ENCODE measurements at places on chromosomes 7 and 10.

GRCh38 chr10:488081-488932, 201.2 kb downstream of the DIP2C start:
- no peak for DNase-seq

DNA sequence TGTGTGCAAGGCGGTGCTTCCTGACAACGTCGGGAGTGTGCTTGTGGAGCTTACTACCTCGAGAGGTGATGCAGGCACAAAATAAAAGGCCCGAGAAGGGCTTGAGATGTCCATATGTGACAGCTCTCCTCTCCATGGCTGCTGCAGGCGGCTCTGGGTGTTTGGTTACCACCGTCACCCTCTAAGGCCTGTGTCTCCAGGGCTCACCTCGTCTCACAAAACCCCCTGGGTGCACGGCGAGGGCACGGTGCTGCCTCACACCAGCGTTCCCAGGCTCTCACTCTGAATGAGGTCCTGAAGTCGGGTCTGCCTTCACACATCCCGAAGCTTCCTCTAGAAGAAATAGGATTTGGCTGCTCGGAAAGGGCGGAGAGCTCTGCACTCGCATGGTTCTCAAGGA, 32.9 kb downstream of the PROSER2 start:
- DNase-seq: no peak

DNA sequence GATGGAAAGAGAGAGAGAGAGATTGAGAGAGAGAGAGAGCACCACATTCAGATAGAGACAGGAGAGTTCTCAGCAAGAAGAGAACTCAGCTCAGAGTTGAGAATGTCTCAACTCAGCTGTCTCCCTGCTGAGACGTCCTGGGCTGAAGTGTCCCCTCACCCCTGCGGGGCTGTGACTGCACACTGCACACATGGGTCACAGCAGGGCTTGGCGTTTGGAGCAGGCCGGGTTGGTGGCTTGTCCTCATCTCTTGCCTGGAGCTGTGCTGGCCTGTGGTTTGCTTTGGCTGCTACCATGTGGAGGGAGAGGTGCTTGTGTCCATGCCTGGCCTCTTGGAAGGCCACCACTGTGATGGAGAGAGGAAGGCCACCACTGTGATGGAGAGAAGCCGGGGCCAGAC, 167.9 kb downstream of the RNF216 start:
- no peak for DNase-seq

GRCh38 chr7:139598642-139599041, 75.2 kb downstream of the CLEC2L start:
- DNase-seq: no peak

DNA sequence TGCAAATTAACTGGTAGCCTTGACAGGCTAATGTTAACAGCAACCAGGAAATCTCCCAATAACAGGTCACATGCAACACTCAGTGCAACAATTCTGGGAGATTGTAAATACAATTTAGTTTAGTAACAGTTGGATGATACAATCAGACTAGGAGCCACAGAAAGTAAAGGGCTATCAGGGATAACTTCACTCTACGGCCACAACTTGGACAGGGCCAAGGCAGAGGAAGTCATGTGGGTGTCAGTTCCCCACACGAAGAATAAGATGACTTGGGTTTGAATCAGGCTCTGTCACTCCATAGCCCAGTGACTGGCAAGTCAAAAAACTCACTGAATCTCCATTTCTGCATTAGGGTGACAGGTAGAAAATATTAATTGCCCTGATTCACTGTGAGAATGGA, 217.3 kb upstream of the CCDC6 start:
- no peak for DNase-seq

- no peak for DNase-seq
Observed at GRCh38 chr10:86443069-86443468, 76.5 kb upstream of the GRID1 start.

GRCh38 chr10:25061125-25061524, 44.7 kb downstream of the THNSL1 start:
- no peak for DNase-seq

All from CD8-positive, alpha-beta memory T cell (primary cell).